ENCODE measurements at places on chromosomes 2 and 18.

GRCh38 chr2:60549238-60549927 is 4.1 kb downstream of the BCL11A start:
- DNase-seq: no peak

DNA sequence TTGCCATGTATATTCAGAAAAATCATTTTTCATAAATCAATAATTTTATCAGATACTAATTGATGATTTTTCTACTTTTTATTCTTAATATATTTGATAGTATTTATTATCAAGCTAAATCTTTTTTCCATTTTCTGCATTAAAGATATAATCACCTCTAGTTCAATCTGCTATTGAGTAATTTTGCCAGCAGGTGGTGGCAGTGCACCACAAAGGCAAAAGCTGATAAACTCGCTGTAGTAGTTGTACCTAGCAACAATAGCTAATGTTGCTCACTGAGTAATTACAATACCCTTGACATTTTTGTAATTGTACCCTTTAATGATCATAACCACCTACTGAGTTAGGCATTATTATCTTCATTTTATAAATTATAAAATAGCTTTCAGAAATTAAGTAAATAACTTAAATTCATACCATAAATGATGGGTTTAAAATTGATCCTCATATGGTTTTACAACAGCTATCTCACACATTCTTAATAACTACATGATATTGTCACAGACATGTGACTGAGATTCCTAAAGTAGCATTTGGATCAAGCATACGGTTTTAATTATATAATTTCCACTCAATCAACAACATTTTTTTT is 52.0 kb upstream of the CALCRL start:
- no peak for DNase-seq

GRCh38 chr2:100887713-100888495 is 68.0 kb downstream of the NPAS2 start:
- DNase-seq: no peak

DNA sequence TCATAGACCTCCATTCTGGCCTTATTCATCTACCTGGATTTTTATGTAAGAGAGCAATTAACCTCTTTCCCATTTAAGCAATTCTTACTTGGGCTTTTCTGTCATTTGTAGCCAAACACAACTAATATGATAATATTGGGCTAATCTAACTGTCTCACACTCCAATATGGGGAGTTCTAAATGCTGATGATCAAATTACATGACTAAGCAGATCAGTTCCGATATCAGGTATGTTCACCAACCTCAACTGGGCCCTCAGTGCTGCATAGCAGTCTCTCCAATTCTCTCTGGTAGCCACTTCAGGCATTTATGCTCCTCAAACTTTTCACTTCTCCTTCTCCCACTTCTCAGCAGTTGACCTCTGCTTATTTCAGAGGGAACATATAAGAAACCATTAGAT is 61.0 kb upstream of the VPS54 start:
- no peak for DNase-seq

GRCh38 chr2:197268786-197269584 is 41.6 kb downstream of the ANKRD44 start:
- no peak for DNase-seq

- DNase-seq: no peak
Measured at GRCh38 chr18:40382197-40382596, 1572.8 kb upstream of the PIK3C3 start.

- DNase-seq: no peak
Measured at GRCh38 chr2:189444322-189444721, 3.0 kb downstream of the WDR75 start.

DNA sequence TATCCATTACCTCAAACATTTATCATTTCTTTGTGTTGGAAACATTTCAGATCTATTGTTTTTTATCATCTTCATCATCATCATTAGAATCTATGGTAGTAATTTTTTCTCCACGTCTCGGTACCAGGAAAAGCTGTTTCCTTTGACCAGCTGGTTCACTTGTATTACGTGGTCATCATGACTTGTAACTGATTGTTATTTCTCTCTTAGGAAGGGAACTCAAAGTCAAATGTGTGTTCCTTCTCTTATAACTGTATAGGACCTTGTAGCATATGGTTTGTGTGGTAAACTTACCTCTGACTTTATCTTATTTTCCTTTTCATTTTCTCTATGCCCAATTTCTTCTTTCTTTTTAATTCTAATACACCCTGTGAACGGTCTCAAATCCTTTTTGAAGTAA is 16.5 kb downstream of the NCOA1 start:
- DNase-seq: no peak

GRCh38 chr2:60885683-60886082 is 4.3 kb downstream of the REL start:
- no peak for DNase-seq

GRCh38 chr2:64860276-64860885 is 128.8 kb upstream of the SLC1A4 start:
- DNase-seq: no peak

DNA sequence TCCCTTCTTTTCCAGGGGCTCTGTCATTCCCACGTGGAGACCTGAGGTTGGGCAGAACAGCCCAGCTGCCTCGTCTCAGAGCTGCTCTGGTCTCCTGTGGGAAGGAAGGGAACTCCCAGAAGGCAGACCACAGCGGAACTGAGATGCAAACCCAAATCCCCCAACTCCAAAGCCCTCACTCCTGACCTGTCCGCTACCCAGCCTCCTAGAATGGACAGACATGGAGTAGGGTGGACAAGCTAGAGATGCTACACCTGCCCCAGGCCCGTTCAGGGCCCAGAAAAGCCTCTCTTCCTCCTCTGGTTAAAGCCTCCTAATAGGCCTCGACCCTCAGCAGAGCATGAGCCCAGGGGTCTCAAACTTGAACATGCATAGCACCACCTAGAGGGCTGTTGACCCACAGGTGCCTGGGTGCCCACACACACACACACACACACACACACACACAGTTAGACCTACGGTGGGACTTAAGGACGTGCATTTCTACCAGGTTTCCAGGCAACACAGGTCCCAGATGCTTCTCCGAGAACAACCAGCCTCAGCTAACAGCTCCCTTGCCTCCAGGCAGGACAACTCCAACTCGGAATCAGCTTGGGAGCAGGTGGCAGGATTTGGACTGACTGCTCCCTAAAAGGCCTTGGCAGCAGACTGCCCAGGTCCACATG is 93.5 kb downstream of the TNS1 start:
- DNase-seq: no peak

All from C1 segment of cervical spinal cord (tissue), 14 donors.